ENCODE measurements at places on chromosomes 12 and 14.

GRCh38 chr12:40157336-40157735 lies 51.5 kb upstream of the SLC2A13 start:
- DNase-seq, result no peak

- DNase-seq, result no peak
Observed at GRCh38 chr14:50615056-50615455, 53.0 kb downstream of the SAV1 start.

DNA sequence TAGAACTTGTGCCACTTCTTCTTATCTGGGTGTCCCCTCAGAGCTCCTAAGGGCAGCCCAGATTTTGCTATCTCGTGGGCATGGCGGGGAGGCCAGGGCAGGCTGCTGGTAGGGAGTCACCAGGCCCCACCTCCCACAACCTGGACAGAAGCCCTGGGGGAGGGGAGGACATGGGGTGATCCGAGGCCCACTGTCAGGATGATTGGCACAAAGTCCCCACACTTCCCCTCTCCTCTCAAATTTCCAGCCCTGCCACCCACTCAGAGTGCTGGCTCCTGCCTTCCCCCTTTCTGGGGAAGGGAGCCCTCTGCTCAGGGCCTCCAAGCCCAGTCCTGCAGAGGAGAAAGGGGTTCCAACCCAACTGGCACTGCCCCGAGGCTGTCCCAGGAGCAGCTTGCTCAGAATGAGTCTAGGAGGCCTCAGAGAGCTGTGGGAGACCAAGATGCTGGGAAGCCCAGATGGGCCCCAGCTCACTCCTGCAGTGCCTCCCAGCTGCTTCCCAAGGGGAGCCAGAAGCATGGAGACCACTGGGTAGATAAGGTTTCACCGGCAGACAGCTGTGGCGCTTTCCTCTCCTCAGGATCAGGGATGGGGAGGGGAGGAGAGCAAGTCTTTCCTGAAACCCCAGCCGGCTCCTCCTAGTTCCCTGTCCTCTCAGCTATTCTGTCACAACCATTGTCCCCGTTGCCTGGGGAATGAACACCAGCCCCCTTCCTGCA lies 82.8 kb downstream of the B4GALNT3 start:
- DNase-seq, result no peak

DNA sequence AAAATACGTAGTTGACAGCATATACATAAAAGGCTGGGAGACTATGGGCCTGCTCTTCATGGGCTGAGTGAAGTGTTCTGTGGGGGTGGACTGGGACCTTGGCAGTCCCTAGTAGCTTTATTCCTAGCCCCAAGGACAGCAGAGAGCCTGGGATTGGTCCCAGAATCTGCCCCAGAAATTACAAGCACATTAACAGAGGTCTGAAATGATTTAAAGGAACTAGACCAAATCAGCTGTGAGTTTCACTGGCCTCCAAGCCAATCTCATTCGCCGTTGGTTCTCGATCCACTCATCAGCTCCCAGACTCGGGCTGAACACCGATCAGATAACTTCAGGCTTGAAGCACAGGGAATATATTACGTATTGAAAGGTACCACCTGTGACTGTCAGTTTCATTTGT lies 77.0 kb upstream of the PSMC1 start:
- DNase-seq, result no peak

GRCh38 chr12:6965714-6966113 lies 4.8 kb downstream of the PHB2 start:
- DNase-seq, result no peak

DNA sequence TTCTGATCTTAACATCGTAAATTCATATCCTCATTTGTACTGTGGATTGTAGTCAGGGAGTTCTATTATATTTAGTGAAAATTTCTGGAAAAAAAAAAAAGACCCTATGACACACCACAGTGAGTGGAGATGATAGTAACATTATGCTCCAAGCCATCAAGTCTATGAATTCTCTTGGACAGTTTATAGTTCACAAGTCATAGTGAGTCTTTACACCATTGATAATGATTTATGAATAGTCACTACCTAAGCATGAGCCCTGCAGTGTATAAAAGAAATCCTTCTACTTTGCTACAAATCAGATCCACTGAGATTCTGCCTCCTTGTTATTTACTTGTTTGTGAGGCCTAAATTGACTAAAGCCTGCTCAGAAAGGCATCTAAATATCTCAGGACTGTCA lies 772.2 kb upstream of the NOVA1 start:
- DNase-seq, result no peak

DNA sequence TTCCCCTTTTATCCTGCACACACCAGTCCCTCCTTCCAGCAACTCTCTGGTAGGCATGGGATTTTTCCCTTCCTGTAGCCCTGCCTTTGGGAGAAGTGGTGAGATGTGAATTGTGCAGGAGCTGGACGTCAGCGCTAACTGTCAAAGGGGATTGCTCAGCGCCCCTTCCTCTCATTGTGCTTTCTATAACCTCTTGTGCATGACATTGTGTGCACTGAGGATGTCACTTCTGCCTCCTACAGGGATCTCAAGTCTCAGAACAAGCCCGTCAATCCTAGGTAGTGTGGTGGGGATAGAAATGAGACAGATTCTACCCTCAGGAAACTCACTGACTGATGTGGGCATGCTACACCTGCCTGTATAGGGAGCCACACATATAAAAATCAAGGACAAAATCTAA lies 8.7 kb downstream of the KCNA5 start:
- no peak for DNase-seq

DNA sequence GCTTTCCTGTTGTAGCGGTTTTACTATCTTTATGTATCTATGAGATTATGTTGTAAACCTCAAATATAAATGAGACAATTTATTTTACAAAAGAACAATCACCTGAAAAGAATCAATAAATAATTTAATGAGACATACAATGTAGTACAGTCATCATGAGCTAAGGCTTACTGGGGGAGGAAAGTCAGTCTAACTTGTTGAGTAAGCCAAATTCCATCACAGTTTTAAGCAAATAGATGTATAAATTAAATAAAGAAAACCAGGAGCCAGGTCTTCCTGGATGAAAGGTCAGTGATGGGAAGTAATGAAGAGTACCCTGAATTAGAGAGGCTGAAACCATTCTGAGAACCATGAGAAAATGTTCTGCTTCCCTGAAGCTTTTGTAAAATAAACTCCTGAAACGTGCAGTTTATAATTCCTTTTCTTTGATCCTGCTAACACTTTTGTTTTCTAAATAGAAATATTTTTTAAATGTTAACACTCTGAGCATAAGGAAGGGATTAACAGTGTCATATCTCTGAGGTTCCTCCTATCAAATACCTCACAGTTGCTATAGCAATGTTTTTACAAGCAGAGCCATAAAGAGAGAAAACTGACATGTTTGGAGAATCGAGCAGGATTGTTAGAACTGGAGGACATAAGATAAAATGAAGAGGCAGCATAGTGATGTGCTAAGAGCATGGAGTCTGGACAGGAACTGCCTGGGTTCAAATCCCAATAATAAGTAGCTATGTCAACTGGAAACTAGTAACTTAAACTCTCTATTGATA lies 444.9 kb upstream of the FOXG1 start:
- no peak for DNase-seq

- no peak for DNase-seq
Observed at GRCh38 chr12:72679147-72679757, 407.1 kb downstream of the TRHDE start.

GRCh38 chr12:103924761-103925641 lies 5.2 kb upstream of the HSP90B1 start:
- peak; percentile 75 for DNase-seq

DNA sequence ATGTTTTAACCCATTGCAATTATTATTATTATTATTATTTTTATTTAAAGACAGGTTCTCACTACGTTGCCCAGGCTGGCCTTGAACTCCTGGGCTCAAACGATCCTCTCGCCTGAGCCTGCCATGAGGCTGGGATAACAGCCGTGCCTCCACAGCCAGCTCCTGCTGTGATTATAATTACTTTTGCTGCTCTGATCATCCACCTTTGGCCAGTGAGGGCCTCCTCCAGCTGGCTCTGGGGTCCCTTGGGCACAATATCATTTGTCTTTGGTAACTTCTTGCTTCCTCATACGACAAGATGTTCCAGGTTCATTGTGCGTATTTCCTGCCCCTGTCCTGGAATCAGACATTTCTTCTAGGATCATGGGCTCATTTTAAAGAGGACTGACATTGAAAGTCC lies 28.4 kb downstream of the LRTM2 start:
- DNase-seq, result no peak

DNA sequence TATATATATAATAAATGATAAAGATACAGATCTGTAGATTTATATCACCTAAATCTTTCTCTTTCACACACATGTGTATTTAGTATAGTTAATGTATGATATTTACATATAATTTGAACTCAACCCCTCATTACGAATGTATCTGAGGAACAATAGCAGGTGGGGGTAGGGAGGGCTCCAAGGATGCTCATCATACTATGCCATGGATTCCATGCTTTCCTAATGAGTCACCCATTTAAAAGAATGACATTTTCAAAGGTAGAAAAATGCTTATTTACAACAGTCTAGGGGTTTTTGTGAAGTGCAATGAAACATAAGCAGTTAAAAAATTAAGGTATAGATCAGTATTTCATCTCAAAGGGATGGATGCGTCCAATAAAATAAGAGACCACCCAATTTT lies 181.6 kb downstream of the SOX5 start:
- DNase-seq, result no peak

DNA sequence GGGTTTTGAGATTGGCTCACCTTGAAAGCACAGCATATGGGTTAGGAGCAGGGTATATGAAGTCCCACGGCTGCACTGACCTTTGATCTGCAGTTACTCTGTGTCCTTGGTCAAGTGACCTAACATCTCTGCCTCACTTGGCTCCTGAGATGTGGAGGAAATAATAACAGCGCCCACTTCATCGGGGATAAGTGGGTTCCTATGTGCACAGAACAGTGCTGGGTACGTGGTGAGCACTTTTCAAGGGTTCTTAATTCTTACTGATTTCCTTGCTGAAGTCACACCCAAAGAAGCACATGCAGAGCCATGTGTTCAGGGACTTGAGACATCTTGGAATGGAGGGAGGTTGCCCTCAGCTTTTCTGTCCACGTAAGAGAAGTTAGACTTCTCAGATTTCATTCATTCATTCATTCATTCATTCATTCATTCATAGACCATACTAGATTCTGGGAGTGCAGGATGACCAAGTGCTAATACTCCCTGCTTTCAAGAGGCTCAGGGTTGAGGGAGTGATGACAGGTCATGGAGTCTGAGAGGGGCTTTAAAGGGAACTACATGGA lies 39.4 kb downstream of the ADGRD1 start:
- DNase-seq, result no peak

DNA sequence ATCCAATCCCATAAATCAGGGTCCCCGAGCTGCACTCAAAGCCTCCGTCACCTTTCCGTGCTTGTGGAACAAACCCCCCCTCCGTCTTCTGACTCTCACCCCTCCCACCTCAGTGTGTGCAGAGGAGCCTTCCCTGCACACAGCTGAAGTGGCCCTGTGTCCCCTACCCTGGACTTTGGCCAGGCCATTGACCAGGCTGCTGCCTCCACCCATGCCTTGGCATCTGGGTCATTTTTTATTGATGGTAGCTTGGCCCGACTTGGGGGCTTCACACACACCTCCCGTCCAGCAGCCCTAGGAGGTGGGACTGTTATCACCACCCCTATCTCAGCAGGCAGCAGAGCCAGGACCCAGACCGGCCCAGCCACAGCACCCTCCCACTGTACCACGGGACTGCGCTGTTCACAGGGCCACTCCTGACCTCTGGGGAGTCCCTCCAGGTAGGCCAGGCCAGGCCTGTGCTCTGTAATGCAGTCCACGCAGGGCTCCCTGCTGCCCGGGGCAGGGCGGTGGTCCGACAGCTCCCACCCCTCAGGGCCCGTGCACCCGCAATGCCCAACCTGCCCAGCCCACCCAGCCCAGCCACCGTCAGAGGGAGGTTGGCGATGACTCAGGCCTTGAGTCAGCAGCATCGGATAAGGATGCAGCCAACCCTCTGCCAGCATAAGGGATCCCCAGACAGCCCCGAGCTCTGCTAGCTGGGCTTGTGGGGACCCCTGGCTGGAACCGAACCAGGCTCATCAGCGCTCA lies 9.2 kb upstream of the INF2 start:
- DNase-seq, result no peak

- DNase-seq, result no peak
Observed at GRCh38 chr12:124024263-124024678, 51.3 kb downstream of the ZNF664 start.

DNA sequence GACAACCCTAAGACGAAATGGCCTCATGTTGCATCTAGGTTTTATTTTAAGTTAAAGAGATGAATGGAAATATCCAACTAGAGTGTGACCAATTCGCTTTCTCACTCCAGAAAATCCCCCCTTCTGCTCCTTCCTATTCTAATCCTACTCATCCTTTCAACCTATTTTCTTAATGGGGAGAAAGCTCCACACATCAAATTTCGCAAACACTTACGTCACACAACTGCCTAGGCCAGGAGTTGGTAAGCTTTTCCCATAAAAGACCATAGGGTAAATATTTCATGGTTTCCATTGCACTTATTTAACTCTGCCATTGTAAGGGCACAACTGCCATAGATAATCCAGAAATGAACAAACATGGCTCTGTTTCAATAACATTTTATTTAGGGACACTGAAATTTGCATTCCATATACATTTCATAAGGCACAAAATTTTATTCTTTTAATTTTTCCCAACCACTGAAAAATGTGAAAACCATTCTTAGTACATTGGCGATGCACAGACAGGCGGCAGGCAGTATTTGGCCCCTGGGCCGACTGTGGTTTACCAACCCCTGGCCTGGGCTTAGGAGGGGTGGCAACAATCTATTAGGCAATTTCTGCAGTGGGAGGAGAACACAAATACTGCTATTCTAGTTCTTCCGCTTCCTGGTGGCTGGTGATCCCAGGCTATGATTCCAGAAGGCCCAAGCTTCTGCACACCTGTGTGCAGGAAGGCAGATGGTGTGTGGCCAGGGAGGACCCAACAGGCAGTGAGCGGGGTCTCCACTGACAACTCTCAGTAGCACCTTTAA lies 67.2 kb upstream of the FOXN3 start:
- no peak for DNase-seq

DNA sequence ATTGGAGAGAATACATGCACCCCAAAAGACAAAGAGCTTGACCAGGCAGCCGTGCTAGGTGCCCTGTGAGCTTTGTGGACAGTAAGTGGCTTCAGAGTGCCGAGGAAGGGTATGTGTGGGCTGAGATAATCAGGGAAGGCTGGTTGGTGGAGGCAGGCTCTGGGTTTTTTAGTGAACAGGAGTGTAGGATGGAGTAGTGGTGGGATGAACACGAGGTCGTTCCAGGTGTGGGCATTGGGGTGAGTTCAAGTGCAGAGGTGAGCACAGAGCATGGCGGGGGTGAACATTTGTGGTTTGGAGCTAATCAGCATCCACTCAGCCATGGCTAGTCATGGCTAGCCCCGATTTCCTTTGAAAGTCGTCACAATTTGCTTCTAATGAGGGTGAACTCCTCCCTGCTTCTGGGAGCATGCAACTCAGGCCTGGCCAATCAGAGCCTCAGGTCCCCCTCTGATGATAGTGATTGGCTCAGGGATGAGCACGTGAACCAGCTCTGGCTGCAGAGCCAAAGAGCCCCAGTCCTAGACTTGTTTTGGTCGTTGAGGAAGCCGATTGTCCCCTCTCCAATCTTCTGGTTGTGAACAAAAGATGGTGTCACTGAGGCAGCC lies 40.7 kb upstream of the TCL1B start:
- DNase-seq, result no peak
